Right lung (tissue), 10 donors: ENCODE measurements at places on chromosomes 4 and X. TPM values are rescaled to one million over a fixed set of nuclear protein-coding genes. Genes with fewer than 3 reads are reported as not detected.

Gene CSN1S1
- polyA plus RNA-seq: not detected

Gene RPA4
- polyA plus RNA-seq: 0.15 TPM

DNA sequence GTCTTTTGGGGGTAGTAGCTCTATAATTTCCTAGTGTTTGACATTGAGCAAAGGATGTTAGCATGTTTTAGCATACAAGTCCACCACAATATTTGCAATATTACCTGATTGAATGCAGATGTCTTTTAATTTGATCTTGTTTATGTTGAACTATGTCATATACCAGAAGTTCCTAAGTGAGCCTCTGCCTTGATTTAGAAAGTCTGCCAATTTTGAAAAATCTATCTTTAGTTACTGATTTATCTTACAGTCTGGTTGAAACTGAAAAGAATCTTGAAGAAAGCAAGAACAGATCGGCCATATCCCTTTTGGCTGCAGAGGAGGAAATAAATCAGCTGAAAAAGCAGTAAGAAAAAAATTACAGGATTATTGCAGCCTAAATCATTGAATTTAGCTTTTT, 18.5 kb downstream of the SPATA18 start:
- no peak for DNase-seq

DNA sequence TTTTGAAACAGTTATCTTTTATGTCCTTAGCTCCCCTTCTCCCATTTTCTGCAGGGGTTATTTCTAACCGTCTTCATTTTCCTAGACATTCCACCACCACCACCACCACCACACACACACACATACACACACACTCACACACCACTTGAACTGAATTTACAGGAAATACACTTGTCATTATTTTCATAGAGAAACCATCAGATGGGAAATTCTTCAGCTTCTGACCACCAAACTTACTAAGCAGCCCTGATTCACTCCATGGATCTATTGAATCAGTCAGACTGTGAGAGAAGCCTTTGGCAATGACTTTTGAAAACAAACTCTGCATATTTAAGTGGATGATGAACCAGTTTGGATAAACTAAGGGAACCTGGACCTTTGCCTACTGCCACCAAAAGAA, 210.1 kb upstream of the NHS start:
- no peak for DNase-seq

GRCh38 chrX:81278616-81279015, 76.7 kb downstream of the SH3BGRL start:
- no peak for DNase-seq

Gene SOWAHB
- 3.7 TPM for polyA plus RNA-seq

DNA sequence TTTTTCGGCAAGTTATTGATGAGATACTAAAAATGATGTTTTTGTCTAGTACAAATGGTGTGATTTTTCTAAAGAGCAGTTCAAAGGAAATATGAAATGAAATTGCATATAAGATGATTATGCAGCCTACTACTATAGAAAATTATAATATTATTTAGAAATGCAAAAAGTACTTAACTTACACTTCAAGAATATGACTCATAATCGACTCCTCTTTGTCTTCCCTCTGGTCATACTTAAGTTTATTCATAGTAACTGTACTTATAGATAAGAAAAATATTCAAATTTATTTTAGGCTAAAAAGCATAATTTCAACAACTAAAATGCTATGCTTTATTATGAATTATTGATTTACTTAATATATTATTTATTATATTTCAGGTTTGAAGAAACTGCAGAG, 33.2 kb downstream of the CEP44 start:
- DNase-seq: no peak
